GM06990 (cell line): ENCODE measurements at places on chromosomes 2 and 18.

- DNase-seq = no peak
These were observed 6.0 kb downstream of the NCK2 start for GRCh38 chr2:105750735-105751134.

DNA sequence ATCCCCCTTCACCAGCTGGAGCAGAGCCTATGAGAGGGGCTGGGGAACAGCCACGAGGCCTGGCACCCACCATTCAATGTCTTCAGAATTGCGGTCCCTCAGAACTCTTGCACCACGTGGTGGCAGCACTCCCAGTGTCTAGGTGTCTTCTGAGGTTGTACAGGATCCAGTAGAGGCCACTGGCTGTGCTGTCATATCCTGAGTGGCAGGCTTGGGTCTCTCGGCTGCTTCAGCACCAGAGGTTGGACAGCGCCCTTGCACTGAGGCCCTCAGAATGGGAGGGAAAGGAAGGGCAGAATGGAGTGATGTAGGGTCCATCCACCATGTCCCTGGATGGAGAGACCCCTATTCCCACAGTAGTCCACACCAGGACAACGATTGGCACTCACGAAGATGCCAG, 112.0 kb upstream of the TEKT4 start:
- DNase-seq = no peak

- DNase-seq = no peak
These were observed 10.3 kb upstream of the PDK1 start for GRCh38 chr2:172545408-172546075.

GRCh38 chr2:126115975-126116374, 540.0 kb upstream of the GYPC start:
- DNase-seq = no peak
